ENCODE measurements at places on chromosomes 3 and 15. TPM values are rescaled to one million over a fixed set of nuclear protein-coding genes. Genes with fewer than 3 reads are reported as not detected.

DNA sequence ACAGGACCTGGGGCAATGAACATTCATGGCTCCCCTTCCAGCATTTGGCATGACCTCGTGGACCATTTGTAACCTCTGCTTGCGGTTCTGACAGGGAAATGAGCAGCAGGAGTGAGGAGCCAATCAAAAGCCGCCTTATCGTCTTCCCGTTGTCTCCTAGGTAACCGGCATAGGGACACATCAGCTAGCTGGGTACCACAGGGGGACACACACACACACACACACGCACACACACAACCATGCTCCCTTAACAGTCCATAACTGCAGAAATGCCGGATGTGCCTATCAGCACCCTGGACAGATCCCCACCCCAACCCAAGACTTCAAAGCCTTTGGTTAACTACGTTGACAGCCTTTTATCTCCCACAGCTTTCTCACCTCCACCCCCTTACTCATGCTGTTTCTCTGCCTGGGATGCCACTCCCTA is 53.4 kb upstream of the CCDC174 start:
- no peak for DNase-seq

GRCh38 chr3:172711454-172711795 is 558 bp upstream of the NCEH1 start:
- DNase-seq = no peak

DNA sequence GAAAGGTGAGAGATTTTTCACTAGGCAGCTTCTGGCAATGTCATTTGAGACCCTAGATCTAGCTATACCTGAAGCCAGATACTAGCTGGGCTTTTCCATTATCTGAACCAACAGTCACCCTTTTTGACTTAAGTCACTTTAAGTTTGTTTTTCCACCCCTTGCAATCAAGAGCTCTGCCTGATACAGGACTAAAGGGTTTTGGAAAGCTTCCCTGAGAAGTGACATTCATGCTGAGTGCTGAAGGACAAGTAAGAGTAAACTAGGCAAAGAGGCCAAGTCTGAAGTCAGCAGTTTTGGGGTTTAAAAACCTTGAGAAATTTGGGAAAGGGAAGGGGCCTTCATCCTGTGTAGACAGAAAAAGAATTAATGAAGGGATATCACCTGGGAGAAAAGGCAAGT is 27.1 kb upstream of the CCDC174 start:
- DNase-seq = no peak

- no peak for DNase-seq
These were observed 51.9 kb downstream of the CCR4 start for GRCh38 chr3:33003308-33003707.

DNA sequence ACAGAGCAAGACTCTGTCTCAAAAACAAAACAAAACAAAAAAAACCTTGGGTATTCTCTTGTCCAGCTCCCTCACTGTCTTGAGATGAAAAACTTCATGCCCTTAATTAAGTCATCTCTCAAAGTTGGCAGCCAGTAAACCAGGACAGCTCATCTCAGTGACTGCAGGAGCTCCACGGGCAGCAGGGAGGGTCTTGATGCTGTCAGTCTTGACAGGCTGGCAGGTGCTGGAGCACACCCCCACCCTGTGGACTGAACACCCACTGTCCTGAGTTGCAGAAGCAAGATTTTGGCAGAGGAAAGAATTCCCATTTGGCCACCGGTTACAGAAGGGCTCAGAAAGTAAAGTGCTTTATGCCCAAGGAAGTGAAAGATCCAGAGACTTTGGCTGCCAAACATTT is 8.0 kb downstream of the DNAJA4 start:
- no peak for DNase-seq

DNA sequence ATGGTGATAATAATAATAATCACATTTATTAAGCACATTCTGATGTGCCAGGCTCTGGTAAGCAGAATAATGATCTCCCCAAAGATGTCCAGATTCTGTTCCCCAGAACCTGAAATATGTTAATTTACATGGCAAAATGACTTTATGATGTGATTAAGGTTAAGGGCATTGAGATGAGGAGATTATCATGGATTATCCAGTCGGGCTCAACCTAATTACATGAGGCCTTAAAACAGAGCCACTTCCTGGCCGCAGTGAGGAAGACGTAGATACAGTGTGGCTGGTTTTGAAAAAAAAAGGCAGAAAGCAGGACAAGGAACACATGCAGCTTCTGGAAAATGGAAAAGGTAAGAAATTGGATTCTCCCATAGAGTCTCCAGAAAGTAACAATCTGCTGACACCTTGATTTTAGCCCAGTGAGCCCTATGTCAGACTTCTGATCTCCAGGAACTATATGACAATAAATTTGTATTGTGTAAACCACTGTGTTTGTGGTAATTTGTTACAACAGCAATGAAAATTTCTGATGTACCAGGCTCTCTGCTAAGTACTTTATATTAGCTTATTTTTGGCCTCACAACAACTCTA is 126.7 kb downstream of the ALCAM start:
- DNase-seq = no peak

- DNase-seq = no peak
These were observed 228.6 kb downstream of the TJP1 start for GRCh38 chr15:29593629-29594028.

DNA sequence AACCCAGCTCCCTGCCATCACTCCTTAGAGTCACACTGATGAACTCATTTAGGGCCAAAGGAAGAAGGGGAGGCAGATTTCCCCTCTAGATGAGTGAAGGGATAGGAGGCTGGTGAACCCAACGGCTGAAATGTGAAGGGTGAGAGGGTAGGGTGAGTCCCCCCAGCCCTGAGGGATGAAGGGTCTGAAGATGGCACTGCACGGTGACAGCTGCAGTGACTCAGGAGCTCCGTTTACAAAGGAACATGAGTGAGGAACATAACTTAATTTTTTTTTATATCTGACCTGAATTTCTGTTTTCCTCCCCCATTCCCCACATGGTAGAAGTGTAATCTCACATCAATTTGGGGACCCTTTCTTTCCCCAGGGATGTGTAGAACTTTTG is 14.0 kb downstream of the SNX33 start:
- DNase-seq = no peak

DNA sequence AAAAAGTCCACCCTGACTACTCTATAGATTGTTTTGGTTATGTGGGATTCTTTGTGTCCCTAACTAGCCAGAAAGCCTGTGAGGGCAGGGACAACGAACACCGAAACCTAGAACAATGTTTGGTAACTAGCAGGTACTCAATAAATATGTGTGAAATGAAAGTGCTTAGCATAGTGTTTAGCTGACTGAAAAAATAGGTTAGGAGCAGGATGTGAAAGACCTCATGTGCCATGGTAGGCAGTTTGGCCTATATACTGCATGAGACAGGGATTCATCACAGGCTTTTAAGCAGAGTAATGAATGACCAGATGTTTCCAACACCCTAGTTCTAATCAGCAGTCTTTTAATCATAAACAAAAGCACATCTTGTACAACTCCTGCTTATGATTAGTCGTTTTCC is 64.2 kb downstream of the MYO5A start:
- no peak for DNase-seq

- no peak for DNase-seq
These were observed 320.1 kb upstream of the ATP11B start for GRCh38 chr3:182473191-182473710.

The IQGAP1 gene
- 266 TPM for total RNA-seq

The NPHP3 gene
- total RNA-seq = 92.9 TPM

The ACTRT3 gene
- 3.9 TPM for total RNA-seq

Data from tibial nerve (tissue), 4 donors.